ENCODE measurements at places on chromosomes 16 and 17.

DNA sequence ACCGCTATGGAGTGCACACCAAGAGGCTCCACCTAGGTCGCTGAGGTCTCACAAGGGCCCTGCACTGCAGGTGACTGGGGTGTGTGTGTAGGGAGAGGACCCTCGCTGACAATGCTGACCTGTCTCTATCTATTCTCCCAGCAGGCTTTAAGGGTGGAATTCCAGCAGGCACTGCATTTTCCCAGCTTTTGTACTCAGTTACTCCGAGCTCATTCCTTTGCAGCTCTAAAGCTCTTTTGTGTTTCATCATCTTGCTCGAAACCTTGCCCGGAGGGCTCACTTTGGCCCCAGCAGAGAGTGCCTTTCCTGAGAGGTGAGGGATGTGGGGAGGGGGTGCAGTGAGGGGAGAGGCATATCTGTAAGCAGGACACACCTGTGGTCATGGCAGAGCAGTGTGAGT is 39.3 kb downstream of the SMPD3 start:
- no peak for DNase-seq

DNA sequence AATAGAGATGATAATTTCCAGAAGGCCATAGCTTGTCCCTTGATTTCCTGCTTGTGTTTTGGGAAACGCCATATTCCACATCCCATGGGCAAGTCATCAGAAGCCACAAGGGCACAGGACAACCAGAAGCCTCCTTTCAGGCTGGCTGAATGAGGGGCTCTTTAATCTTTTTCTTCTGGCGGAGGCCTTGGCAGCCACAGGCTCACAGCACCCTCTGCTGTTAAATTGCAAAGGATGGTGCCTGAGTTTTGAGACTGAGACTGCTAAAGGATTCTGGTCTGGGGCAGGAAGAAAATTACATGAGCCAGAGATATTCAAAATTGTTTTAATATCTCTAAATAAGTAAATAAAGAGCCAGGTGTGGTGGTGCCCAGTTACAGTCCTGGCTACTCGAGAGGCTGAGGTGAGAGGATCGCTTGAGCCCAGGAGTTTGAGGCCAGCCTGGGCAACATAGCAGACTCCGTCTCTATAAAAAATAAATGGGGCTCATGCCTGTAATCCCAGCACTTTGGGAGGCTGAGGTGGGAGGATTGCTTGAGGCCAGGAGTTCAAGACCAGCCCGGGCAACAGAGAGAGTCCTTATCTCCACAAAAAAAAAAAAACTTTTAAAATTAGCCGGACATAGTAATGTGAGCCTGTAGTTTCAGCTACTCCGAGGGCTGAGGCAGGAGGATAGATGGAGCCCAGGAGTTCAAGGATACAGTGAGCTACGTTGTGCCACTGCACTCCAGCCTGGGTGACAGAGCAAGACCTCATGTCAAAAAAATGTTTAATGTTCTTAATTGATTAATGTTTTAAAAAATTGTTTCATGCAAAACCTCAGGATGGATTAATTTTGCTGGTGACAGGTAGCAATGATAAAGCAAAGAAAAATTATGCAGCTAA is 26.3 kb downstream of the AARSD1 start:
- DNase-seq, result no peak

DNA sequence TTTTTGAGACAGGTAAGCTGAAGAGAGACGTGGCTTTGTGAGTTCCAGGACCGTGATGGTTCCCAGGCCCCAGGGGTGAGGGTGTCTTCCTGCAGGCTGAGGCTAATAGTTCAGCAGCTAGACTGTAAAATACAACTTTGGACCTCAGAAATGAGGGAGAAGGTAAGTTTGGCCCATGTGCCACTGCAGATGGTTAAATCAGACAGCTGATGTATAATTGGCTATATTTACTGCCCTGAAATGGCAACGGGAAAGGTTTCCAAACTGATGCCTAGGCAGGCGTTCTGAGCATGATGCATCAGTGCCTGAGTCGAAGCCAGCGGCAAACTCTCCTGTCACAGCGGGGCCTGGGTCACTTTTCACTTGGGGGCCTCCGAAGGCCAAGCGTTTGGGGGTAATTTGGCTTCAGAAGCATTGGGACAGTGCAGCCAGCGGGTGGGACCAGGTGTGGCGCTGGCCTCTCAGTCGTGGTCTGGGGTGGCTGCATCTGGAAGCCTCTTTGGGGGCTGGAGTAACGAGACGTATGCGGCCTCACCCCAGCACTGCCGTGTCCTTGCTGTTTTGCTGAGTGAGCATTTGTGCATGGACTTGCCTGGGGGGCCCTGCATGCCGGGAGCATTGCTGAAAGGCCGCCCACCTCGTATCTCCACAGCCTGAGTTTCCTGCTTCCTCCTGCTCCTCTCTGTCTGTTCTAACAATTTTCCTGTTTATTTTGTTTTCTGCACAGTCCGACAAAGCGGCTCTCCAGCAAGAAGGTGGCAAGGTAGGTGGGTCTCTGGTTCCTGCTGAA is 31.2 kb upstream of the CAPN15 start:
- no peak for DNase-seq

DNA sequence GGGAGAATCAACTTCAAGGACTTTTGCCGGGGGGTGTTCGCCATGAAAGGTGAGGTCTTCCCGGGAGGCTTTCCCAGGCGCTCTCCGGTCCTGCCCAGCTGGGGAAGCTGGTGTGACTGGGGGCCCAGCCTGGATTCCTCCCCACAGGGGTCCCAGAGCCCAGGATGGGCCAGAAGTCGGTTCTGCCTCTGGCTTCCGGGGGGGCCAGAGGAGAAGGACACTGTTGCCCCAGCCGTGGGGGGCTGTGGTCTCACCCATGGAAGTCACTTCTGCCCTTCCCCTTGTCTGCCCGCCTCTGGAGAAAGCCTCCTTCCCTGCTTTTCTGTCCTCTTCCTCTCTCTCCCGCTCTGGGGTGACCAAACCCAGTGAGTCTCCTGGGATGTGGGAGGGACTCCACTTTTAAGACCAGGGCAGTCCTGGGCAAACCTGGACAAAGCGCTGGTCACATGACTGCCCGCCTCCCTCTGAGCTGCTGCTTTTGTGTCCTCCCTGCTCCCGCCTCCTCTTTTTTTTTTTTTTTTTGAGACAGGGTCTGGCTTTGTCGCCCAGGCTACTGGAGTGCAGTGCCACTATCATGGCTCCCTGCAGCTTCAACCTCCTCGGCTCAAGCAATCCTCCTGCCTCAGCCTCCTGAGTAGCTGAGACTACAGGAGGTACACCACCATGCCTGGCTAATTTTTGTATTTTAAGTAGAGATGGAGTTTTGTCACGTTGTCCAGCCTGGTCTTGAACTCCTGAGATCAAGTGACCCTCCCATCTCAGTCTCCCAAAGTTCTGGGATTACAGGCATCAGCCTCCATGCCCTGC is 40.6 kb downstream of the RAB11FIP4 start:
- no peak for DNase-seq

DNA sequence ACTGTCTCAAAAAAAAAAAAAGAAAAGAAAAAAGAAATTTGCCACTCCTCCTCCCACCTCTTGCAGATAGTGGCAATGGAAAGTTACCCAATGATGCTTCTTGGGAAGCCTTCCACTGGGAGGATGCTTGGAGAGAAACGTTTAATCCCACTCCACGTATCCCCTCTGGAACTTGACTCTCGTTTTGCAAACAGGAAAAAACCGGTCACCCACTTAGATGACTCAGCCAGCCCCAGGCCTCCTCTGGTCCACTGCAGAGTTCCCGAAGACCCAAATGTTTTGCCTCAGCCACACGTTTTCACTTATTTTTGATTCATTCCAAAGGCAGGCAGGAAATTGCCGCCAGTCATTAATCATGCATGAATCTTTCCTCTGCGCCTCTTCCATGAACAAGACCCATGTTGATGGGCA is 9.3 kb upstream of the TNFRSF17 start:
- DNase-seq, result no peak

- peak; percentile 94 for DNase-seq
Measured at GRCh38 chr16:88650749-88651275, at the start of gene CYBA. CYBA (minus strand) TSS chr16:88651053; CDS start chr16:88651013, 40 bp downstream.

DNA sequence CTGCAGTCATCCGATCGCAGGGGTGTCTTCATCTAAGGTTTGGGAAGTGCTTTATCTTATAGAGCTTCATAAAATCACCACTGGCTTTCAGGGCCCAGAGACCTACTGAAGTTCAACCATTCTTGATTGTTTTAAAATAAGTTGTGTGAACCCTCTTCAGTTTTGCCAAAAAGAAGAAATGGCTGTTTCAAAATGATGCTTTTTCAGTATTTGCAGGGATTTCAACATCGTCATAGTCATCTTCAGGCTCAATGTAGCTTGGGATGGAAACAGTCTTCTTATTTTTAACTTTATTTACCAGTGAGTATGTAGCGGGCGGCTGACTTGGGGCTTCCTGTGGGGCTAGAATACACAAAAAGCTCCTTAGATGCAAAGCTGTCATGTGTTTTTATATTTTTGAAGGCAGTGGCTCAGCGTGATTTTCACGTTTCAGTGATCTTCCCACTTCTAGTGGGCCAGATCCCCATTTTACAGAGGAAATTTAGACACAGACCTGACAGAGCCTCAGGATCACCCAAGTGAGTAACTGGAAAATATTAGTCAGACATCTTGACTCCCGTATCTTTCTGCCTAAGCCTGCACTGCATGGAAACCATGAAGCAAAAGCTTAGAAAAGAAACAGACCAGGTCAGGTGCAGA is 19.1 kb upstream of the ZNF594 start:
- peak; percentile 81 for DNase-seq

GRCh38 chr16:70490261-70490660 is 33.1 kb downstream of the COG4 start:
- no peak for DNase-seq

DNA sequence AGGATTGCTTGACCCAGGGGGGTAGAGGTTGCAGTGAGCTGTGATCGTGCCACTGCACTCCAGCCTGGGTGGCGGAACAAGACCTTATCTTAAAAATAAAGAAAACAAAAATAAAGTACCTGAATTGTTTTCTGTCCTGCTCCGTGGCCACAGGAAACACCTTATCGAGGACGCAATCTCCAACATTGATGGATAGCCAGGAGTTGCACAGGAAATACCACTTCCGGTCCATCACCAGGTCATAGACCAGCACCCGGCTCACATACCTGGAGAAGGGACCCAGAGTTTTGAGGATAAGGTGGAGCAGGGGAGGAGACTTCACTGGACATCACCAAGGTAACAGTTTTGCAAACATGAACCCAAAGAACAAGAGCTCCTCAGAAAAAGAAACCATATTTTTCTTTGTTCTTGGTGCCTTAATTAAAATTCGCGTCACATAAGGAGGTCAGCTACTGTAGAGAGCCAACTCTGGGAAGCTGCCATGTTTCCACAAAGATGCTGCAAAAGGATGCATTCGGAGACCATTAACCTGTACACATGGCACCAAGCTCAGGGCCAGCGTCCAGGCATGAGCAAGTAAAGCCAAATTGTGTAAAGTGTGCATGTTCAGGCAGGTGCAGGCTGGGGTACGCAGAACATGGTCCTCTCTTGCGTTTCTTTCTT is 55.6 kb upstream of the GCSH start:
- no peak for DNase-seq

DNA sequence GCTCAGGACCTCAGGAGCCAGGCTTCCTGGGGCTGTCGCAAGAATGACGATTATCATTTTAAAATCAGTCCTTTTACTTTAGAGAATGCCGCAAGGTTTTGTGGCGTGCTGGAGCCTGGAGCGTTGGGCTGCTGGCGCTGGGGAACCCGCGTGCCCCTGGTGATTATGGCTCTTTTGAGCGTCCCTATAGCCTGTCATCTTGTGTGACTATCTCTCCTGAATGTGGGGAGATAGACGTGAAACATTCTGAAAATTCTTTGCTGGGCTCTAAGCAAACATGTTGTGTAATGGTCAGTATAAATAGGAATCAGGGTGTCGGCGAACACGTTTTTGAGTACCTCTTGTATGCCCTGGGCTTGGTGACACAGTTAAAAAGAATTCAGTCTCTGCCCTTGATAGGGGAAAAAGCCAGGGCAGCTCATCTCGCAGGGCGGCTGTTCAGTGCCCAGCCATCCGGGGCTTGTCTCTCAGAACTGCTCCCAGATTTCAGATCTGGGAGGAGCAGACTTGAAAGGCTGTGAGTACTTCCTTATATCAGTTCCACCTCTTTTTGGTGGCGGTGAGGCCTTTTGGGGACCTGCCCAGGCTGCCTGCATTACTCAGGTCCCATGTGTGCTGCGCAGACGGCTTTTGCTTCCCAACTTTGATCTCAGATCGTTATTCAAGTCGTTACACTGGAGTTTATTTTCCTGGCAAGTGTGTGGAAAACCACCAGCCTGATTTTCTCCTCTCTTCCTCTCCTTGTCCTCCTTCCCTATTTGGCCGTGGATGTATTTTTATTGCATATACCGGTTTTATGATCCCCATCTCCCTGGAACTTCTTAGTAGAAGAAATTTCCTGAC is 973 bp downstream of the SLC7A6 start:
- peak; percentile 62 for DNase-seq

- DNase-seq, result peak; percentile 75
Measured at GRCh38 chr17:81491181-81491581, 21.4 kb downstream of the ACTG1 start.

DNA sequence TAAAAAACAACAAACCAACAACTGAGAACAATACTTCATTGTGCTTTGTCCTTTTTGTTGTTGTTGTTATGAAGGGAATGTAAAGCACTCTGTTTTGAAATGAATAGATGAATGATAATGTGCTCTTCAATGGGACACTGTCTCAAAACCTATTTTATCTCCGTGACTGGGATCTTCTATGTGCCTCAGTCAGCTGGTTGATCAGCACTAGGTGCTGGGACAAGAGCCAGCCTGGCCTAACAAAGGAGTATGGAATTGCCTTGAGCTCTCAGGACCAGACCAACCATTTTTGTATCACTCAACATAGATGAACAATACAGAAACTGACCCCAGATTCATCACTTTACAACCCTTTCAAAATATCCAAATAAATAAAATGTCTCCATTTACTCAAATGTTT is 440.2 kb downstream of the KCNJ2 start:
- DNase-seq, result no peak

DNA sequence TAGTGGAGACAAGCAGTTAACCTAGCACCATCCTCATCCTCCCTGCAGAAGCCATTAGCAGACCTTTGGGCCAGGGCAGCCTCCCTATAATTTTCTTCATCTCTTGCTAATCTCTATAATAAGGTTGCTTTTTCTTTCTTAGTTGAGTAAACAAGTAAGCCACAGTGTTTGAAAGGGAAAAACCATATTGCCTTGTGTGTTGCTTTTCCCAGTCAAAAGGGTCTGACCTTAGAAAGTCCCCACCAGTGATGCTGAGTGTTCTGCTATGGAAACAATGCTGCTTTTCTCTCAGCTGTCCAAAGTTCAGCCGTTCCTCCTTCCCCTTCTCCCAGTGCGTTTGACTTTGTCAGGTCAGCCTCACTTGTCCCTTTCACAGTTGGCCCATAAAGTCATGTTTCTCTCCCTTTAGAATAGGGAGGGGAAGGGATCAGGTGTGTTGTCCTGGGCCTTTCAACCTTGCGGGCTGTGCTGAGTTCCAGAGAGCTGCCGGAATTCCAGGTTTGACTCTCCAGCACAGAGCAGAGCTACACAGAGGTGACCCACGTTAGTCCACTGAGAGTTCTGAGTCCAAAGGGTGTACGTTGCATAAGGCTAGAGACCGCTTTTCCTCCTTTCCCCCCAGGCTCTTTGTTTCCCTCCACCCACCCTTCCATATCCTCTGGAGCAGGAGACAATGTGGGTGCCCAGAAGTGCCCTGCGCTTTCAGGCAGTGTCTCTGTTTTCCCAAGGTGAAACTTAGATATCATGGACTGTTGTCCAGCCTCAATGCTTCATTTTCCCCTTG is 15.9 kb upstream of the CLEC18C start:
- DNase-seq, result no peak

- no peak for DNase-seq
Measured at GRCh38 chr17:27453471-27453870, 2.8 kb upstream of the KSR1 start.
